ENCODE measurements at places on chromosomes 11 and 22. TPM values are rescaled to one million over a fixed set of nuclear protein-coding genes. Genes with fewer than 3 reads are reported as not detected.

- H3K4me1 ChIP-seq, result no peaks in the 10 kb centered on the region
- peaks cover 32% of the 10 kb centered on the region for H3K27me3 ChIP-seq
- H3K4me3 ChIP-seq, result no peak overlapping the region
- DNase-seq, result no peak
Measured at GRCh38 chr11:83726316-83726715, 440.1 kb upstream of the CCDC90B start.

DNA sequence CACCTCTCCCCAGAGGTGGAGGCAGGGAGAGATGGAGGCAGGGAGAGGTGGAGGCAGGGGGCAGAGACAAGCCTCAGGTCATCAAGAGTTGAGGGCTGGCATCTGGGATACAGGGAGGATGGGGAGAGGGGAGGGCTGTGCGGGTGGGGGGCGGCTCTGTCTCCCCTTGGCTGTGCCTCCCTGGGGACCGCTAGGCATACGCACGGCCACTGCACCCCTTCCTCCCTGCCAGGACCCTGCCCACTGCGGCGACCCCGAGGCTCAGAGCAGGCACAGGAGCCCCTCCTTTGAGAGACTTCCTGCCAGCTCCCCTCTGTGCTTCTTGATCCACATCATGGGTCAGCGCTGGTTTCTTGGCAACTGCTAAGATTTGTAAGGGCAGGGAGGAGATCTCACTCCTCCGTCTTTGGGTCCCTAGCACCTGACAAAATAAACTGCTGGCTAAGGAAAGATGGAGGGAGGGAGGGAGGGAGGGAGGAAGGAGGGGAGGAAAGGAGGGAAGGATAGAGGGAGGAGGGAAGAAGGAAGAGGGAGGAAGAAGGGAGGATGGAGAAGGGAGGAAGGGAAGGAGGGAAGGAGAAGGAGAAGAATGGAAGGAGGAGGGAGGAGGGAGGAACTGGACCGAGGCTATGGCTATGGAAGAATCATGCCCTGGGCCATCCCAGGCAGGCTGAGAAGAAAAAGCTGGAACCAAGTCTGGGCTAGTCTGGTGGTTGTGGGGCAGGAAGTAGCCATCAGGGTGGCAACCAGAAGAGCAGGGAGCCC is 18.5 kb downstream of the PRR33 start:
- H3K4me3 ChIP-seq, result no peak overlapping the region
- no peak for DNase-seq
- H3K27me3 ChIP-seq, result no peaks in the 10 kb centered on the region
- H3K36me3 ChIP-seq, result peaks cover 2% of the 10 kb centered on the region
- peaks cover 30% of the 10 kb centered on the region for H3K4me1 ChIP-seq
- H3K27ac ChIP-seq, result no peak overlapping the region

DNA sequence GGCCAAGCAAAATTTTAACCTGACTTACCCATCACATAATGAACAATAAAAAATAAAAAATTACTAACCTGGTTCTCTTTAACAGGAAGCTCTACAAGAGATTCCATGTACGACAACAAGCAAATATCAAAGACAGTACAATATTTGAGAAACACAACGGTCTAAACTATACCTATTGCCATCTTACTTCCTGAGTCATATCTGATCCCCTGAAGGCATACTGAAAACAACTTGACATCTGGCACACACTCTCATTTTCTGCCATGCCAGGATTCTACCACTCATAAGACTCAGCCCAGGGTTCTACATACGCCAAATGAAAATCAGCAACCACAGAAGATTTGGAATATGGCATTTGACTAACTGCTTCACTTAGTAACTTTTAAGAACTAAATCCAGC is 13.8 kb downstream of the DENND5A start:
- H3K36me3 ChIP-seq, result peaks cover 4% of the 10 kb centered on the region
- peak overlapping the region; percentile 72 for H3K4me3 ChIP-seq
- H3K4me1 ChIP-seq, result peaks cover 63% of the 10 kb centered on the region
- peak; percentile 8 for DNase-seq
- H3K27me3 ChIP-seq, result no peaks in the 10 kb centered on the region

DNA sequence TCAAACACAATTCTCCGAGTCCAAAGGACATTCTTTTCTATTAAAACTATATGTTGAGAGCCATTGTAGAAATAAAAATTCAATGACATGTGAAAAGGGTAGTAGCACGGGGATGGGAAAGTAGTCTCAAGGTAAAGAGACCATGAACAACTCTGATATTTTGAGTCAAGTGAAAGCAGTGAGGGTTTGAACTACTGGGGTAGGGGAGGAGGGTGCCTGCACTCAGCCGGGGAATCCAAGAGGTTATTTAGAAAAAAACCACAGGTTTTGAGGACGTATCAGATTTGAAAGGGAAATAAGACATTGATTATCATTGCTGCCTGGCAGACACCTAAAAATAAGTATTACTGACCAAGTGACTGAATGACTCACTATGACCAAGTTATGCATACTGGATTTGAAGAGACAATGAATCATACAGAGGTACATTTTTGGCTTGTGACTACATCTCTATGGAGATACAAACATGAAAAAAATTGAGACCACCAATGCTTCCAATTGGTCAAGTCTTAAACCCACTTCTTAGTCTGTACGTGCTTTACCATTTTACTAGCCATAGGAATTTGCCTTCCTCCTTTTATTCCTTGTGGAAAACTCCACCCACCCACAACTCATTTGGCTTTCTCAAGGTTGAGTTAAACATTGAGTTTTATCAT is 2.2 kb upstream of the OR52H1 start:
- no peaks in the 10 kb centered on the region for H3K4me1 ChIP-seq
- no peak for DNase-seq
- no peaks in the 10 kb centered on the region for H3K27me3 ChIP-seq
- no peak overlapping the region for H3K27ac ChIP-seq
- no peak overlapping the region for H3K4me3 ChIP-seq

DNA sequence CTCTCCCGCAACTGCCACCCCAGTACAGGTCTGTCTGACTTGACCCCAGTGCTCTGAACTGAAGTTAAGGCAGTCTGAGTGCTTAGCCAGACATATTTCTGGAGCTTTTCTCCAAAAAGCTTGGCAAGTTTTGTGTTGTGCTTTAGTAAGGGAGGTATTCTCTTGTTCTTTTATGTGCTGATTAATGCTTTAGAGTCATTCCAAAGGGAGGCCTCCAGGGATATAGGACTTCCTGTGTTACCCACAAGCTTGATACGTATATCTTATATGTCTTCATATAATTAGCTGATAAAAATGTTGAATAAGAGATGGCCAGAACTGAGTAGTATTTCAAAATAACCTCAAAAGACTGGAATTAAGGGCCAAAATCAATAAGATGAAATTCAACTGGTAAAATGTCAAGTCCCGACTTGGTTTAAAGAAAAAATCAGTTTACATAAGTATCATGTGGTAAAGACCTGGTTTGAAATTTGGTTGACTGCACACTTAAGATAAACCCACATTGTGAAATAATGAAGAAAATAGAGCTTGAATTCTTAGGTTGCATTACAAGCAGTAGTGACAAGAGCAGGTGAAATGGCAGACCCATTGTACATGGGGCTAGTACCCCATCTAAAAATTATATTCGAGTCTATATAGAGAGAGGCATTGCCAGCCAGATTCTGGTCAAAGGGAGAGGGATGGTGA is 226.9 kb downstream of the SNX19 start:
- H3K27me3 ChIP-seq, result peaks cover 19% of the 10 kb centered on the region
- no peaks in the 10 kb centered on the region for H3K4me1 ChIP-seq
- DNase-seq, result no peak
- H3K27ac ChIP-seq, result no peak overlapping the region

DNA sequence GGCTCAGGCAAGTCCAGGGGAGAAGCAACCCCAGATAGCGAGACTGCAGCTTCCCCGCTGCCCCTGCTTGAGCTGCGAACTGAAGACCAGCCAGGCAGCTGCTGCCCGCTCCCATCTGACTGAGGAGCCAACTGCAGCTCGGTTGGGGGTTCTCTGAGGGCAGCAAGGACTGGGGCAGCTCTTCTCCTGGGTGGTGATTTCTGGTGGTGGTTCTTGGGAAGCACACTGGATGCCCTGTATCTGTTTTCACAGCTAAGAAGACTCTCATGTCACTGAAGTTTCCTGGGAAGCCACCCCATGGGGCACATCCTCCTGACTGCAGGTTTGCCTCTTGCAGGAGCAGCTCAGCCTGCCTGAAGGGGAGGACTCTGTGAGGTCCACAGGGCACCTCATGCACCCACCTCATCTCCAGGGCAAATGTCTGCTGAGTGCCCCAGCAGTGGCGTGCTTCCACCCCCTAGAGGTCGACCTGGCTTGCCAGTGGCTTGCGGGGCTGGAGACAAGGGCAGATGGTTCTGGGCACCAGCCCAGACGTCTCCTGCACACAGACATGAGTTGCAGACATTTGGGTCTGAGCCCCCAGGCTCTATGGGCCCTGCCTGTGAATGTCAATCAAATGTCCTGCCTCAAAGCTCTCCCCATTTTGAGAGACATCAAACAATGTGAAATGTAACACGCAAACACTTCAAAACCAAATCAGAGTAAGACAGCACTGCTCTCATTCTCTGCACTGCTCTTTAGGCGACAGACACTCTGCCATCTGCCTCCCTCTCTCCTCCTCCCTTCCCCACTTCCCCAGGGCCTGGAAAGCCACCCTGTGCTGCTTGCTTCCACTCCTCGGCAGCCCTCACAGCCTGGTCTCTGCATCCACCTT is 800.9 kb downstream of the BRD1 start:
- peaks cover 13% of the 10 kb centered on the region for H3K27me3 ChIP-seq
- no peak overlapping the region for H3K27ac ChIP-seq
- no peaks in the 10 kb centered on the region for H3K36me3 ChIP-seq
- H3K4me3 ChIP-seq, result no peak overlapping the region
- no peak for DNase-seq

- no peak overlapping the region for H3K4me3 ChIP-seq
- DNase-seq, result no peak
- H3K4me1 ChIP-seq, result no peaks in the 10 kb centered on the region
- no peaks in the 10 kb centered on the region for H3K27me3 ChIP-seq
- H3K36me3 ChIP-seq, result no peaks in the 10 kb centered on the region
Measured at GRCh38 chr22:35451592-35451991, 51.7 kb downstream of the MCM5 start.

GRCh38 chr11:62588966-62589637 is 2.2 kb downstream of the TUT1 start:
- no peaks in the 10 kb centered on the region for H3K27me3 ChIP-seq
- H3K4me3 ChIP-seq, result peak overlapping the region; percentile 97
- DNase-seq, result no peak
- H3K27ac ChIP-seq, result no peak overlapping the region

DNA sequence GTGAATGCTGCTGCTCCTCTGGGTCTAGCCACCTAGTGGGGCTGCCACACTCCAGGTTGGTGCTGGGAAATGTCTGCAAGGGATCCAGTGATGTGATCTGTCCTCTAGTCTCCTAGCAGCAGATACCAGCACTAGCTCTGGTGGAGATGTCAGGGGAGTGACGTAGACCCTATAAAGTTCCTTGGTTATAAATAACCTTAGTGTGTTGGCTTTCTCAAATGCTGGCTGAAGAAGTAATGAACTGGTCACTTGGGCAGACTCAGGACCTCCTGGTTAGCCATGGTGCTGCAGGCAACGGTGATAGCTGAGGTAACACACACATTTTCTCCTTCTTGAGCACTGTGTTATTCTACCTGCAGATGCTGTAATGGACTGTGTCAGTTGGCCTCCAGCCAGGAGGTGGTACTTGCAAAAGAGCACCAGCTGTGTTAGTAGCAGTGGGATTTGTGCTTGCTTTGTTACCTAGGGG is 35.5 kb downstream of the BBOX1 start:
- H3K27me3 ChIP-seq, result no peaks in the 10 kb centered on the region
- H3K27ac ChIP-seq, result no peak overlapping the region
- DNase-seq, result no peak

GRCh38 chr11:44094260-44094868 is 1.1 kb upstream of the EXT2 start:
- H3K27ac ChIP-seq, result no peak overlapping the region
- H3K4me1 ChIP-seq, result peaks cover 31% of the 10 kb centered on the region
- peak overlapping the region; percentile 85 for H3K4me3 ChIP-seq
- H3K36me3 ChIP-seq, result no peaks in the 10 kb centered on the region

DNA sequence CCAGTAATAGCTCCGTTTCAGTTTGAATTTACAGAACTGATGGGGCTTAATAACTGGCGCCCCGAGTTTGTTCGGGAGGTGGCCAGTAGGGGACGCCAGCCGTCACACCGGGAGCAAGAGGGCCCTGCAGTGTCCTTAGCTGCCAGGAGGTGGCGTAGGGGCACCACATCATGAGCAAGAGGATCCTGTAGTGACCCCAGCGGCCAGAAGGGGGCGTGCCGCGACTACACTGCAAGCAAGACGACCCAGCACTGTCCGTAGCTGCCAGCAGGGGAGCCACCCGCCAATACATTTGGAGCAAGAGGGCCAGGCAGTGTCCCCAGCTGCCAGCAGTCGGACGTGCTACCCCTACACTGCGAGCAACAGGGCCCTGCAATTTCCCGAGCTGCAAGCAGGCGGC is 663.7 kb upstream of the B3GAT1 start:
- H3K27me3 ChIP-seq, result peaks cover 7% of the 10 kb centered on the region
- H3K27ac ChIP-seq, result no peak overlapping the region
- peak; percentile 76 for DNase-seq
- no peaks in the 10 kb centered on the region for H3K4me1 ChIP-seq
- H3K4me3 ChIP-seq, result no peak overlapping the region
- H3K36me3 ChIP-seq, result no peaks in the 10 kb centered on the region

- H3K4me3 ChIP-seq, result peak overlapping the region; percentile 13
- no peak for DNase-seq
- no peaks in the 10 kb centered on the region for H3K27me3 ChIP-seq
- no peak overlapping the region for H3K27ac ChIP-seq
- H3K36me3 ChIP-seq, result peaks cover 2% of the 10 kb centered on the region
Measured at GRCh38 chr11:6474806-6475500, 1.2 kb upstream of the TRIM3 start.

- H3K27ac ChIP-seq, result no peak overlapping the region
- no peaks in the 10 kb centered on the region for H3K4me1 ChIP-seq
- H3K27me3 ChIP-seq, result peaks cover 18% of the 10 kb centered on the region
- no peak for DNase-seq
Measured at GRCh38 chr22:43731988-43732387, 80.1 kb downstream of the EFCAB6 start.

GRCh38 chr11:112211536-112211935 is 14.7 kb upstream of the PTS start:
- H3K27me3 ChIP-seq, result no peaks in the 10 kb centered on the region
- no peak overlapping the region for H3K4me3 ChIP-seq
- no peaks in the 10 kb centered on the region for H3K4me1 ChIP-seq
- no peaks in the 10 kb centered on the region for H3K36me3 ChIP-seq

DNA sequence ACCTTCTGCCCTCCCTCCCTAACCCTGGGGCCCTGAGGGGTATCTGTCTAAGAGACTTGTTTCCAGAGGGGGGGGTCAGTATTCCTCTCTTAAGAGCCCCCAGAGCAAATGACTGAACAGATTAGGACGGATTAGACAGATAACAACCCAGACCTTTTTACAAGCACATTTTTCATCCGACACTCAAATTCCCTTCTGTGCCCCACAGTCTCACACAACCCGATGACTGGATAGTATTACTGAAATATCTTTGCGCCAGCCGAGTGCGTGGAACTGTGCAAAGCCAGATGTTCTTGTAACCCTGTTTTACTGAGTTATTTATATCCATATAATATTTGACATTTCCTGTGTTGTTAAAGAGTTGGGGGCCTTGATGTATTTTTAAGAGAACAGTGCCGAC is 30.9 kb upstream of the FLI1 start:
- no peak for DNase-seq
- H3K27ac ChIP-seq, result no peak overlapping the region
- no peak overlapping the region for H3K4me3 ChIP-seq
- peaks cover 4% of the 10 kb centered on the region for H3K4me1 ChIP-seq

POTEH gene
- total RNA-seq, result not detected

KIRREL3 gene
- not detected for total RNA-seq

SLC5A12 gene
- not detected for total RNA-seq

SCGB1D2 gene
- total RNA-seq, result not detected

ACTN3 gene
- total RNA-seq, result 0.32 TPM

KCNA4 gene
- not detected for total RNA-seq

Measured in activated T-cell treated with anti-CD3 and anti-CD28 coated beads, Interleukin-2, amount 50 U/mL, for 72 hours (primary cell).